ENCODE measurements at places on chromosomes 4 and X. TPM values are rescaled to one million over a fixed set of nuclear protein-coding genes. Genes with fewer than 3 reads are reported as not detected.

- no peaks in the 10 kb centered on the region for H3K27me3 ChIP-seq
- no peaks in the 10 kb centered on the region for H3K36me3 ChIP-seq
- no peak overlapping the region for H3K4me3 ChIP-seq
- no peak for DNase-seq
Observed at GRCh38 chr4:86050496-86050895, 309.4 kb downstream of the MAPK10 start.

GRCh38 chrX:130246084-130246483, 22.6 kb downstream of the ZNF280C start:
- no peaks in the 10 kb centered on the region for H3K27me3 ChIP-seq
- no peak overlapping the region for H3K27ac ChIP-seq
- H3K36me3 ChIP-seq: no peaks in the 10 kb centered on the region
- no peak overlapping the region for H3K4me3 ChIP-seq
- no peak for DNase-seq
- no peaks in the 10 kb centered on the region for H3K4me1 ChIP-seq

Gene DOCK11
- 50.0 TPM for total RNA-seq

Gene PRDM8
- 1.8 TPM for total RNA-seq

Gene CT45A5
- not detected for total RNA-seq

Gene SRPX
- total RNA-seq: 98.9 TPM
